ENCODE measurements at places on chromosomes 16 and 17.

- DNase-seq = no peak
Observed at GRCh38 chr17:15247891-15248529, 17.1 kb downstream of the PMP22 start.

GRCh38 chr17:78146881-78147280 lies 696 bp downstream of the C17orf99 start:
- no peak for DNase-seq

DNA sequence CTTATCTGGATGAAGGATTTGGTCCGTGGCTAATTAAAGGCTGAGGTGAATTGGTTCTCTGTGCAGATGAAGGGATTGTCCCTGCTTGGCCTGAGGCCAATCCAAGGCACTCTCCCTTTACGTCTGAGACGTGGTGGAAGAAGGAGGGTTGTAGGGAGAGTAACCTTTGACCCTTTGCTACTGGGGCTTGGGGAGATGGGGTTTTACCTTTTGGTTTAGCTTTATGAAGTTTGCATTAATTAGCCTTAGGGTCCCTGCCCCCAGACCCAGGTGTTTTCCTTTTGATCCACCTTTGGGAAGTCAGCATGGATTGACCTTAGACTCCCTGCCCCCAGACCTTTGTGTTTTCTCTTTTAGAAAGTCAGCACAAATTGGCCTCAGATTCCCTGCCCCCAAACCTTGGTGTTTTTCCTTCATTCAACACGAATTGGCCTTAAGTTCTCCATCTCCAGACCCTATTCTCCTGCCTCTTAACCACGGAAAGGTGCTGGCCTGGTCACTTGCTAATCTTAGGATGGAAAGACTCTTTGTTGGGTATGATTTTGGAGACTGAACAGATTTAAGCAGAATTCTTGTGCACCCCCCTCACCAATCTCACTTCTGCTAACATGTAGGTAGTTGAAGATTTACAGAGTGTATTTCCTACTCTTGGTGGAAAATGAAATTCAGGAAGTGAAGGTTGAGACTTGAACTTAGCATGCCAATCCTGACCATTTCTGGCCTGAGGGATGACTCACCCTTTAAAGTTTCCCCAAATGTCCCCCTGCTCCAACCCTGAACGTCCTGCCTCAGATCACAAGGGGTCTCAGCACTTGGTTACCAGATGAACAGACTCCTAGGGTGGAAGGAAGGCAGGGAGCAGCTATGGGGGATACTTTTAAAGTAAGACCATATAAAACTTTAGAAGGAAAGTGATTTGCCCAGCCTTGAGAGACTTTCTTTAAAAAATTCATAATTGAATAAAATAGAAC lies 23.1 kb upstream of the MMD start:
- no peak for DNase-seq

- no peak for DNase-seq
Observed at GRCh38 chr17:19273731-19274130, 36.6 kb downstream of the EPN2 start.

DNA sequence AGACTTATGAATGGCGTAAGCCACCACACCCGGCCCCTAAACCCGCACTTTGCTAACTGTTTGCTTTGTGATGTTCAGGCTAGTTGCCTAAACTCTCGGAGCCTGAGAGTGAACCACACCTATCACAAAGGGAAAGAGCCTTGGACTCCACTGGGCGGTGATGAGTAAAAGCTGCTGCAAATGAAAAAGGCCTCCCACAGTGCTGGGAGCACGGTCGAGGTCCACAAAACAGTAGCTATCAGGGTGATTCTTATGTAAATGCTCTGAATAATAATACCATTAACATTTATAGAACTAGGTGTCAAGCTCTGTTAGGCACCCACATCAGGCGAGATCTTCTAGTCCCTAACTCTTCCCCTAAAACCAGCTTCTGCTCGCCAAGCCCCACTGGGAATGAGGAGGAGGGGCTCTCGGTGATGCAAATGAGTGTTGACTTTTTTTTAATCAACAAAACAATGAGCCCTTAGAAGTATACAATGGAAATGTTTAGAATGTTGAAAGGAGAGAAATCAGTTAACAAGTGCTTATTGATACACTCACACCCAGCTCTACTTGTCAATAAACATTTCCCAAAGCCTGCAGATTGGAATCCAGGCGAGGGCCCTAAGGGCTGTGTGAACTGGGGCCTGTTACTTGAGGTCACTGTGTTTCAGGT lies 19.8 kb downstream of the FBRS start:
- DNase-seq = no peak

DNA sequence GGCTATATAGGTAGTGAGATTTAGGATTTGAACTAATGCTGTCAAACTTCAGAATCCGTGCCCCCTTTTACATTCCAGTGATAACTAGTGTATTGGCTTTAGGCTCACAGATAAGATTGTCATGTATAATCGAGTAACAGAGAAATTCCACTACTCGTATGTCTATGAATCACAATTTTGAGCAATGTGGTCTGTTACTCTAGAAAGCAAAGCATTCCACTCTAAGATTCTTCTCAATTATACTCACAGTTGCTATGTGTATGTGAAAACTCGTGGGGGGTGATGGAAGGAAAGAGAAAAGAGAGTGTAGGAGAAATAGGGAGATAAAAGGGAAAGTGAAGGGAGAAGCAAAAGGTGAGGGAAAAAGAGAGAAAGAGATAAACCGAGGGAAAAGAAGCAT lies 1175.1 kb upstream of the GOT2 start:
- DNase-seq = no peak

GRCh38 chr16:81319221-81319912 lies 4.6 kb downstream of the GAN start:
- DNase-seq = no peak

- no peak for DNase-seq
Observed at GRCh38 chr17:50519141-50519834, 11.0 kb downstream of the MYCBPAP start.

DNA sequence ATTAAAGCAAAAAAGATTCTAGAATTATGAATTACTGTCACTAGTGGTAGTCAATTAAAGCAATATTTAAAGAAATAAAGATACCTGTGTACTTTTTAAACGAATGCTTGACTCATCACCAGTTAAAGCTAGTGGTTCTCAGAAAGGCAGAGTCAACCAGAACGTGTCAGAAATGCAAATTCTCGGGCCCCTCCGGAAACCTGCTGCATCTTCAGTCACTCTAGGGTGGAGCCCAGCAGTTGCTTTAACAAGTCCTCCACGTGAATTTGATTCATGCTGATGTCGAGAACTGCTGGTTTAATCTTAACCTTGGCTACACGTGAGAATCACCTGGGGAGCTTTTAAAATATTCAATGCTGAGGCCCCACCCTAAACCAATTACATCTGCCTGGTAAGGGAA lies 169.8 kb upstream of the SDK2 start:
- no peak for DNase-seq

GRCh38 chr16:84864326-84864955 lies 44.7 kb downstream of the CRISPLD2 start:
- no peak for DNase-seq

DNA sequence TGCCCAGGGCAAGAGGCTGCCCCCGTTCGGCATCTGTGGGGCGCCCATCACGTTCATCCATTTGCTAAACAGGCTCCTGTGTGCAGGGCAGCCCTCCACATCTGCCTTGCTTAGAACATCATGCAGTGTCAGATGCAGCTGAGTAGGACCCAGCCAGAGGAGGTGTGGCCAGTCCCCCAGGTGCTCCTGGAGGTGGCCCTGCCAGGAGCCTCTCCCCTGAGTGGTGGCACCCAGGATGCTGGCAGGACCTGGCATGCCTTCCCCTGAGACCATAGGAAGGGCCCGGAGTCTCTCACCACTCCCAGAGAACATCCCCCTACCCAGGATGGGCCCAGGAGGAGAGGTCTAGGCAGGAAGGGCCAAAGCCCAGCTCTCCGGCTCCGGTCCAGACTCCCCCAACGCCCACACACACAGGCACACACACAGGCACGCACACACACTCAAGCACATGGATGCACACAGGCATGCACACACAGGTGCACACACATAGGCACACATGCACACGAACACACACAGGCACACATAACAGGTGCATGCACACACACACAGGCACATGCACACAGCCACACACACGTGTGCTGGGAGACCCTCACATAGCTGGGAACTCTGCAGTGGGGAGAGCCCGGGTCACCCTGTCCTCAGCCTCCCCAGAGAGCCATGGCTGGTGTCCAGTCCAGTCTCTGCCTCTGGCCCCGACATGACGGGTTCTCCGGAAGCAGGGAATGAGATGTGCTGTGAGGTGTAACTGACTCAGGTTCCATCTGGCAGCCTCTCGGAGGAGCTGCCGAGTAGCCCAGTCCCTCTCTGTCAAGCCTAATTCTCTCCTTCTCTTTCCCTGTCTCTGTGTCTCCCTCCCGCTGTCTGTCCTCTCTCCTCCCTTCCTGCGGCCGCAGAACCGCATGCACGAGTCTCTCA lies 74.6 kb downstream of the AMFR start:
- DNase-seq = no peak

DNA sequence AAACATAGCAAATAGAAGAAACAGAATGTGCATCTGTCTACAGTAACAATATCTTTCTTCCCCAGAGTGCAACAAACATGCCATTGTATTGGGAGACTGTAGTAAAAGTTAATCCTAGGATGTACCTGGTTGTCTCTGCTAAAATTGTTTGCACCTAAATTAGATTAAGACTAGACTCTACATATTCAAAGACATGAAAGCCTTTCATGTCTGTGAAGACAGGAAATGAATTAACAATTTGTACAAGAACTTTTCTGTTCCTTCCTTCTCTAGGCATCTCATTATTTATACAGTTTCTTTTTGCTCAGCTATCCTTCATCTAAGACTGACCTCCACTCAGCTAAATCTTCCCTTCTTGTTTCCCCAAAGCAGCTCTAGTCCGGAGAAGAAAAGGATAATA lies 220.6 kb downstream of the LGALS9B start:
- DNase-seq = no peak

- no peak for DNase-seq
Observed at GRCh38 chr17:21113716-21114115, 13.0 kb upstream of the DHRS7B start.

- no peak for DNase-seq
Observed at GRCh38 chr16:55280587-55280986, 43.4 kb upstream of the IRX6 start.

- no peak for DNase-seq
Observed at GRCh38 chr17:54085020-54085419, 262.3 kb downstream of the KIF2B start.

GRCh38 chr17:81154961-81155360 lies 10.3 kb upstream of the PVALEF start:
- DNase-seq = no peak

DNA sequence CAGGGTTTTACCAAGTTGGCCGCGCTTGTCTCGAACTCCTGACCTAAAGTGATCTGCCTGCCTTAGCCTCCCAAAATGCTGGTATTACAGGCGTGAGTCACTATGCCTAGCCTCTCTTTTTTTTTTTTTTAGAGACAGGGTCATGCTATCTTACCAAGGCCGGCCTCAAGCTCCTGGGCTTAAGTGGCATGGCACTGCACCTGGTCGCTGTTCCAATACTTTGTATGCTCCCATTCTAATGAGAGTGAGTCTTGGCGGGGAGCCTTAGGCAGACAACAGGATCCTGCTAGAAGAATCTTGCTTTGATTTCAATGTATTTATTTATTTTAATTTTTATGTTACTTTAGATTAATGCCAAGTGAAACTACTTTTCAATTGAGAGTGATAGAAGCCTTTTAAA lies 21.9 kb downstream of the TOM1L2 start:
- no peak for DNase-seq

- DNase-seq = no peak
Observed at GRCh38 chr17:15038656-15039055, 226.5 kb downstream of the PMP22 start.

- no peak for DNase-seq
Observed at GRCh38 chr17:70208825-70209555, 39.7 kb downstream of the KCNJ2 start.

GRCh38 chr17:44960691-44961090 lies 7.4 kb downstream of the C1QL1 start:
- no peak for DNase-seq

- DNase-seq = no peak
Observed at GRCh38 chr17:65371702-65372101, 189.7 kb downstream of the AXIN2 start.

DNA sequence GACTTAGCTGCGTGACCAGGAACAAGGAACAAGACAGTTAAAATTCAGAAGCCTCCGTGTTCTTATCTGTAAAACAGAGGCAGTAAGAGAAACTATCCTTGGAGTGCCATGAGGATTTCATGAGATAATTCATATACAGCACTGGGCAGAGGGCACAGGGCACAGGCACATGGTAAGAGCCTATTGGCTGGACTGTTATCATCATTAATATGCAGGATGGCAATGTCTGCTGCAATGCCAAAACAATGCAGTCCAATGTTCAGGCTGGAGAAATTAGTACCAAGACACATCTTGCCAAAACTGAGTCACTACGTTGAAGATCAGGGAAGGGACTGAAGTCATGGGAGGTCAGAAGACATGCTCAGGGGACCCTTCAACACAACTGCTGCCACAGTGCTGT lies 13.6 kb downstream of the CDRT4 start:
- no peak for DNase-seq

DNA sequence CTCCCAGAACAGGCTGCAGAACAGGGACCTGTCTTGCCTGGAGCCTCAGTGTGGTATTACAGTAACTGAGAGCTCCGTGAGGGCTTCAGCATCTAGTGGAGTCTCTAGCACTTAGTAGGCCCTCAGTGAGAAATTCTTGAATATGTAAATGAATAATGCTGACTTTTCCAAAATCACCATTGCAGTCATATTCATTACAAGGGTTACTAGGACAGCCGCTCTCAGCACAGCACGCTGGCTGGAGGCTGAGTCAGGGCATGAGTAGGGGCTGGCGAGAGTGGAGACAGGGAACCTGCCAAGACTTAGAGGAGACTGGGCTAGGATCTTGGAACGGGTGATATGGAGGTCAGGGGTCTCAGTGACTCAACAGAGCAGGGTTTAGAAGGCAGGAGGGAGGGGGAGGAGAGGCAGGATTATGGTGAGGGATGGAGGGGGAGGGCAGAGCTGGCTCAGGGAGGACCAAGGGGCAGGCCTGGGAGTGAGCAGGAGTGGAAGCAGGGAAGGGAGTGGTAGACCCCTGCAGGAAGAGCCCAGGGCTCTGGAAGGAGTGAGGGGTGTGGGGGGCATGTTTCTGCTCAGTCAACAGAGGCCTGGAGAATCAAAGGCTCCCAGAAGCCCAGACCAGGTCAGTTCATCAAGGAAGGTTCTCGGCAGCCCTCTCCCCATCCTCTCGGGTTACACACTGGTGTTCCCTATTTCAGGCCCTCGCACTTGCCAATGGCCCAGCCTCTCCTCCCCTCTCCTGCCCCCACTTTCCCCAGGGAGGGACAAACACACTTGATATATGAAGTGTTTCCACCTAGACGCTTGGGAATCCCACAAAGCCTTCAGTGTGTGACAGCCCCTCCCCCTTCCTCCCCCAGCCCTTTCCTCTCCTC lies 42.3 kb downstream of the FZD2 start:
- no peak for DNase-seq

GRCh38 chr16:68275611-68276191 lies 11.4 kb downstream of the SLC7A6 start:
- DNase-seq = no peak

DNA sequence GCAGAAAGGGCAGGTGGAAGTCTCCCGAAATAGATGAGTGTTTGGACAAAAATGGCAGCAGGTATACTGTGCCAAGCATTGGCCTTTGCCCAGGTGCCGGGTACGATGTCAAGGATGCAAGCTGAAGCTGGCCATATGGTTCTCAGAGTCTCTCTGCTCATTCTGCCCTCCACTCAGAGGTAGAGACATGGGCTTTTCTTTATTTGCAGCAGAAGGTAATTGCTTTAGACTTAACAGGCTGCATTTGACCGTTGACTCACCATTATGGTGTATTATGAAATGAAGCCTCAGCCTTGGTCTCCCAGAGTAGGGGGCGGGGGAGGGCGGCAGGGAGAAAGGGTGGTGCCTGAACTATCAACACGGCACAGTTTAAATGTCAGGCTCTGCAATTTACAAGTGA lies 969.1 kb upstream of the EEF2KMT start:
- no peak for DNase-seq

All from GM18507 (cell line).